Mammary epithelial cell (primary cell): ENCODE measurements at places on chromosomes 11 and 22. TPM values are rescaled to one million over a fixed set of nuclear protein-coding genes. Genes with fewer than 3 reads are reported as not detected.

DNA sequence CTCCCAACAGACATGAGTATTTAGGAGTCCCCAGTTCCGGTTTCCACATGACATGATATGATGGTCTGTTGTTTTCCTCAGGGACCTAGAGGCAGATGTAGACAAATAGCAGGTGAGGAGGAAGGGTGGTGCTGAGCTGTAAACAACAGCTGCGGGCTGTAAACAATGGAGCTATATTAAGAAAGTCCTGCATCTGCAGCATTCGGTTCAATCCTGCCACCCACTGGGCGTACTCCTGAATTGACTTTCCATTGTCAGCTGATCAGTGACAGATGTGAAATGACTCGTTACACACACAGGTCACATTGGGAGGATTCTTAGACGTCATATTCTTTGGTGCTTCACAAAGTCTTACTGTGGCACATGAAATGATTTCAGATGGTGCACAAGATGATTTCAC lies 26.8 kb upstream of the RAG1 start:
- peak; percentile 53 for DNase-seq

DNA sequence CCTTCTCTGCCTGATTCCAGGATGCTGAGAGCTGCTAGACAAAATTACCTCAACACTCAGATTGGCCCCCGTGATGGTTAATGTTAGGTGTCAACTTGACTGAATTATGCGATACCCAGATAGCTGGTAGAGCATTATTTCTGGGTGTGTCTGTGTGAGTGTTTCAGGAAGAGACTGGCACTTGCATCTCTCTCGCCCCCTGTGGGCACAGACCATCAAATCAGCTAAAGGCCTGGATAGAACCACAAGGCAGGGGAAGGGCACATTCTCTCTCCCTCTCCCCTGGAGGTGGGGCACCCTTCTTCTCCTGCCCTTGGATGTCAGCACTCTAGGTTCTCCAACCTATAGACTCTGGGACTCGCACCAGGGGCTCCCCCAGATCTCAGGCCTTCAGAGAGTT lies 79.7 kb downstream of the KIRREL3 start:
- DNase-seq: no peak

DNA sequence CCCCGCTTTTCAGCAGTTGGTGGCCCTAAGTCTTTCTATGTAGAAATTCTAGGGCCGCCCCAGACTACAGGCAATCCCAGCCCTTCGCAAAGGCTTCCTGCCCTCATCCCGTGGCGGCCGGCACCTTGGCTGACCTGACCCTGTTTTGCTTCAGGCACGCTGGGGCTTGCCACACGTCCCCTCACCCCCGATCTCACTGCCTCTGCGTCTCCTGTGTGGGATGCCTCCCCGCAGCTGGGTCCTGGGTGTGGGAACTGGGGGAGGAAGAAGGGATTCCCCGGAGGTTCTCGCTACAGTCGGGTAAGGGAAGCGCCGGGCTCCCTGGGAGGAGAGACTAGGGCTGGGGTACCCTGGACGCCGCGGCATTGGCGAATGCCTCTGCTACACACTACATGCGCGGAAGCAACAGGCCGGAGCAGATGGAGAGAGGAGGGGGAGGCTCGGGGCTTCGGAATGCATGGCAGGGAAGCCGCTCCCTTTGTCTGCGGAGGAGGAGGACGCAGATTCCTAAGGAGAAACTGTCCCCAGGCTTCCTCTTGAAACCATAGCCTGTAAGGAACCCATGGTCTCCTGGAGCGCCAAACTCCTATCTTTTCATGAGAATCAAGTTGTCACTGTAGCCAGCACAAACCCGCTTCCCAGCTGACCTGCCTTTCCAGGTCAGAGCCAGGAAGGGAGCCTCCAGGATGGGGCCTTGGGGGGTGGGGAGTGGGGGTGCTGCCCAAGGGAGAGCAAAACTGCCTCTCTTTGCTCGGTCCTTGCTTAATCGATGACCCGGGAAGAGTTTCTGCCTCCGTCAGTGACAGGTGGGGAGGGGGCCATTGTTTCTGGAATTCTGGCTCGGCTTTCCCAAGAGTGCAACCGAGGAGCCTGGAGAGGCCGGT lies 1.4 kb downstream of the DTX4 start:
- peak; percentile 48 for DNase-seq

DNA sequence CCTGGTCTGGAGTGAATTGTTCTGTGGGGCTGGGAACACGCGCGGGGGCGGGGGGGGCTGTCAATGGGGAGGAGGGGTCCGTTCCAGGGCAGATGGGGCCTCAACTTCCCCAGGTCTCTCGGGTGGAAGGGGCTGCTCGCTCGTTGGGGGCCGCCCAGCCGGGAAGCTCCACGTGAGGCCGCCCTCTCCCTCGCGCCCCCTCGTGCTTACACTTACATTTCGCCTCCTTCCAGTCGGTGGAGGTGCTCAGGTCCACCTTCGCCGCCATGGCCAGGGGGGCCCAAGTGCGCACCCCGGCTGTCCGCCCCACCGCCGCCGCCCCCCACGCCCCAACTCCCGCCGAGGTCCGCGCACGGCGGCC lies 452 bp downstream of the MACROD1 start:
- no peak for DNase-seq

DNA sequence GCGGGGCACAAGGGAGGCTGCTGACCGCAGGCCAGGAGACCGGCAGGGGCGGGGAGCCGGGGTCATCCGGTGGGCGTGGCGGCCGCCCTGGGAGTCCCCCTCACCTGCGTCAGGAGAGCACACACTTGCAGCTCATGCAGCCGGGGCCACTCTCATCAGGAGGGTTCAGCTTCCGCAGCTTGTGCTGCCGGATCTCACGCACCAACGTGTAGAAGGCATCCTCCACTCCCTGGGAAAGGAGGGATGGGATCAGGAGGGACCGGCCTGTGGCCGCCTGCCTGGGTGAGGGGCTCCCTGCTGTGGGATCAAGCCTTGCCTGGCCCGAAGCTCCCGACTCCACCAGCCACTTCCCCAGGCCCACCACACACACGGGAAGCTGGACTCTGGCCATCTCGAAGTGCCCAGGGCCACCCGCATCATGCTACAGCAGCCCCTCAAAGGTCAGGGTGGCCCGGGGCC lies 2.8 kb downstream of the HRAS start:
- no peak for DNase-seq

The LARGE1 gene
- 7.5 TPM for total RNA-seq

DNA sequence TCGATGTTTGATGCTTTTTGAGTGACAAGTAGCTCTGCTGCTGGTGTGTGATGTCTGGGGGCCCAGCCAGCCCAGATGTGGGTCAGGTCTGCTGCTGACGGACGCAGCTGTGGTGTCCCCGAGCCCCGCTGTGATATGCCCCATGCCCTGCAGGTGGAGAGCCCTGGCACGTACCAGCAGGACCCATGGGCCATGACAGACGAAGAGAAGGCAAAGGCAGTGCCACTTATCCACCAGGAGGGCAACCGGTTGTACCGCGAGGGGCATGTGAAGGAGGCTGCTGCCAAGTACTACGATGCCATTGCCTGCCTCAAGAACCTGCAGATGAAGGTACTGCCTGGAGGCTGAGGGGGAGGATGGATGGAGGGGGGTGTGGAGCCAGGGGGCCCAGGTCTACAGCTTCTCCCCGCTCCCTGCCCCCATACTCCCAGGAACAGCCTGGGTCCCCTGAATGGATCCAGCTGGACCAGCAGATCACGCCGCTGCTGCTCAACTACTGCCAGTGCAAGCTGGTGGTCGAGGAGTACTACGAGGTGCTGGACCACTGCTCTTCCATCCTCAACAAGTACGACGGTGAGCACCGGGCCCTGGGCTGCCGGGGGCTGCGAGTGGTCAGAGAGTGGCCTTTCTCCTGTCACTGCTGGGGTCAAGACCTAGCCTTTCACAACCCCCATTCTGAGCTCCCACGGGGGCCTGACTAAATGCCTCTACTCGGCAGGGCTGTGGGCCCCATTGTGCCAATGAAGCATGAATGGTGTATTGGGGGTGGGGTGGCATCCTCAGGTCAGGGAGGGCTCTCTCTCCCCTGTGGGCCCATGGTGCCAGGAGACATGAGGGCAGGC lies 7.3 kb downstream of the AIP start:
- no peak for DNase-seq

GRCh38 chr11:134401825-134402809 lies 9.9 kb downstream of the B3GAT1 start:
- no peak for DNase-seq

- DNase-seq: peak; percentile 69
Measured at GRCh38 chr11:132080127-132080526, 709.7 kb downstream of the NTM start.

DNA sequence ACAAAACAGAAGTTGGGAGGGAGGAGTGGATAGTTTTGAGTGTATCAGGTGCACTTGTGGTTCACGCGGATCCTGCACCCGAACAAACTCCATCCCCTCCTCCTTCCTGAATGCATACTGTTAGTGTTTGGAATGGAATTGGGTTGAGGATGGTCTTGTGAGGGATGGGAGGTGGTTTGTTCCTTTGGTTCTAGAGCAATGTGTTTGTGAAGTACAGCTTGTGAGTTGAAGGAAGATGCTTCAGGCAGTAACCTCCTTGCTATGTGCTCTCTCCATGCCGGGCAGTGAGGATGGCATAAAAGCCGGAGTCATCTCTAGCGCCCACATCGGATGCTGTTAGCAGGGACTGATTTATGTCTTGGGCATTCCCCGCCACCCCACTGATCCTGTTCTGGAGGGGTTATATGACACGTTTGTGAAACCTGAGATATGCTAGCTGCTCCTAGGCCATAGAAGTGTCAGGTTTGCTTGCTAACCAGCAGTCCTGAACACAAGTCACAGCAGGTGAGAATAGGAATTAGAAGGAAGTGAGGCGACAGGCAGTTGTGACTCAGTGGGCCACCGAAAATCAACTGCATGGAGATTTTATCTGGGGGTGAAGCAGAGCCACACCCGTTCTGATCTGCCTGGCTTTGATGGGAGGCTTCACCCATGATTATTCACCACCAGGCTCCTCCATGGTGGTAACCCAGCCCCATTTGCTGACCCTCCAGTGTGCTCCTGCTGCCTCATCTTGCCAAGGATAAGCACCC lies 2.2 kb downstream of the BCR start:
- DNase-seq: peak; percentile 89

DNA sequence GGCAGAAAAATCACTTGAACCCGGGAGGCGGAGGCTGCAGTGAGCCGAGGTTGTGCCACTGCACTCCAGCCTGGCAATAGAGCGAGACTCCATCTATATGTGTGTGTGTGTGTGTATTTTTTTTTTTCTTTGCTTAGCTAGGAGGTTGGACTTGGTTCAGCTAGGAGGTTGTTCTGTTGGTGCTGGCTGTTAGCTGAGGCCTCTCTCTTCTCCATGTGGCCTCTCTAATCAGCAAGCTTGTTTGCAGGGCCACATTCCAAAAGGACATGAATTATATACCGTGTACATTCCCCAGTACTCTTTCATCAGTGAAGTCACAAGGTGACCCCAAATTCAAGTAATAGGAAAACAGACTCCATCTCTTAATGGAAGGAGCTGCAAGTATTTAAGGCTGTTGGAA lies 67.3 kb upstream of the KCNQ1OT1 start:
- DNase-seq: no peak

DNA sequence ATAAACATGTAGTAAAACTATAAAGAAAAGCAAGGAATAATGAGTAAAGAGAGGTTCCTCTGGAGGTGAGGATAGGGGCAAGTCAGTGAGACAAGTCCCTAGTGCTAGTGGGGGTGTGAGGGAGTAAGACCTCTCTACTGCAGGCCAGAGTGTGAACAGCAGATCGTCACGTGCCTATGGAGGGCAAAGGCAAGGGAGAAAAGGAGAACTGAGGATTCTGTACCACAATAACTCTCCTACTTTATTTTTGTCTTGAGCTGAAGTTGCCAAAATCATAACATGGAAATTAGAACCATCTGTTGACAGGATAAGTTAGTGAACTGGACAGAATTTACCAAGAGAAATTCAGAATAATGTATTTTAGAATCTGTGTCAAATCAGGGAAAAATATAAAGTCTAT lies 77.6 kb downstream of the ENTHD1 start:
- DNase-seq: no peak

The ZNF70 gene
- total RNA-seq: 3.4 and 4.4 TPM in 2 replicates

- no peak for DNase-seq
Measured at GRCh38 chr22:19663821-19664355, 50.4 kb upstream of the SEPTIN5 start.

The UBE4A gene
- 54.3 TPM for total RNA-seq

DNA sequence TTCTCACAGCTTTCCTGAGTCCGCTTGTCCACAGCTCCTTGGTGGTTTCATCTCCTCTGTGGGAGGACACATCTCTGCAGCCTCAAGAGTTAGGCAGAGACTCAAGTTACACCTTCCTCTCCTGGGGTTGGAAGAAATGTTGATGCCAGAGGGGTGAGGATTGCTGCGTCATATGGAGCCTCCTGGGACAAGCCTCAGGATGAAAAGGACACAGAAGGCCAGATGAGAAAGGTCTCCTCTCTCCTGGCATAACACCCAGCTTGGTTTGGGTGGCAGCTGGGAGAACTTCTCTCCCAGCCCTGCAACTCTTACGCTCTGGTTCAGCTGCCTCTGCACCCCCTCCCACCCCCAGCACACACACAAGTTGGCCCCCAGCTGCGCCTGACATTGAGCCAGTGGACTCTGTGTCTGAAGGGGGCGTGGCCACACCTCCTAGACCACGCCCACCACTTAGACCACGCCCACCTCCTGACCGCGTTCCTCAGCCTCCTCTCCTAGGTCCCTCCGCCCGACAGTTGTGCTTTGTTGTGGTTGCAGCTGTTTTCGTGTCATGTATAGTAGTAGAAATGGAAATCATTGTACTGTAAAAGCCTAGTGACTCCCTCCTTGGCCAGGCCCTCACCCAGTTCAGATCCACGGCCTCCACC lies 11.7 kb downstream of the RASD2 start:
- DNase-seq: no peak

DNA sequence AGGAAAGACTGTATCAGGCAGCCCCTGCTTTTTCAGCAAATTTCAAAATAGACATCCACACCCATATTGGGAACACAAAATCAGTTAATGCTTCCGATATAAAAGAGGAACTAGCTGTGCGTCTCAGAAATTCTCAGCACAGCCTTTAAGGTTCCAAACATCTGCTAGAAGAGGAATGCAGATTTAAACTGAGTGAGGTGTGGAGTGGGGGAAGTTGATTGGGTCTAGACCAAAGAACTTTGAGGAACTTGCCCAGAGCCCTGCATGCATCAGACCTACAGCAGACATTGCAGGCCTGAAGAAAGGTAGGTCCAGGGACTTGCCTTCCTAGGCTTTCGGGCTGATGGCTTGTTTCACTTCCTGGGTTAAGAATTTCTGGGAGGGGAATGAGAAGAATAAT lies at the start of gene MS4A4A:
Gene MS4A4A, plus strand, starts transcription at position 255 of the 400 bp plus-strand sequence. Its CDS starts 10 bp downstream, at position 265.
- DNase-seq: no peak

- no peak for DNase-seq
Measured at GRCh38 chr22:19811811-19812771, 42.6 kb downstream of the GNB1L start.

The CHADL gene
- total RNA-seq: 3.3 TPM

The C11orf87 gene
- not detected for total RNA-seq
